ENCODE measurements at places on chromosomes 2 and 18.
A peak's percentile ranks its signal among the peaks of the same experiment; 100 is the strongest.

DNA sequence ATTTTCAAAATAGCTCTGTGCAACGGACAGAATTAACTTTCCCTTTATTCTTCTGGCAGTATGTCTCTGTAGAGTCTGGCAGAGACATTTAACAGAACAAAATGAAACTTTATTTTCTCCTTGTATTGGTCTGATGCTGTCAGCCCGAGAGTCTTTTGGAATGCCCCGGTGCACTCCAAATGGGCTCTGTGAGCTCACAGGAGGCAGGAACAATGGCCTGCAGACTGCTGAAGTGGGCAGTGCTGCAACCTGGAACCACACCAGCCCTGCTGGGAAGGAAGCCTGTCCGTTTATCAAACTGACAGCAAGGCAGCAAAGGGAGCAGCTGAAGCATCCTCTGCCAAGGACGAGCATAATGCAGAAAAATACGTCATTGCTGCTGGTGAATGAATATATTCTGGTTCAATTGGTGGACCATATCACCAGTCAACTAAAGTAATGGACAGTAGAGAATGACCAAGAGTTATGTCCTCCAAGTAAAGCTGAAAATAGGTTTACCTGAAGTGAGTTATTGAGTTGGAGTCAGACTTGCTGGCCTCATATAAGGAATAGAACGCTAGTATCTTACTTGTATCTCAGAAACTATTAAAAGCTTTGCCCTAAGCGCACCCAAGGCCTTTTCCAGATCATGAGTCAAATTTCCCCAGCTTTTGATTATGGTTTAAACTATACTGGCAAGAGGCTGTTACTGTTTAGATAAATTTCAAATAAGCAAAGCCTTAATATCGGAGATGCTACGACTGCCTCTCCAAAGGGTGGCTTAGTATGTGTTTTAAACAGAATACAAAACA is 207.6 kb upstream of the TANK start:
- no peak for DNase-seq

- no peak for DNase-seq
Observed at GRCh38 chr2:49840428-49840975, 686.2 kb upstream of the FSHR start.

DNA sequence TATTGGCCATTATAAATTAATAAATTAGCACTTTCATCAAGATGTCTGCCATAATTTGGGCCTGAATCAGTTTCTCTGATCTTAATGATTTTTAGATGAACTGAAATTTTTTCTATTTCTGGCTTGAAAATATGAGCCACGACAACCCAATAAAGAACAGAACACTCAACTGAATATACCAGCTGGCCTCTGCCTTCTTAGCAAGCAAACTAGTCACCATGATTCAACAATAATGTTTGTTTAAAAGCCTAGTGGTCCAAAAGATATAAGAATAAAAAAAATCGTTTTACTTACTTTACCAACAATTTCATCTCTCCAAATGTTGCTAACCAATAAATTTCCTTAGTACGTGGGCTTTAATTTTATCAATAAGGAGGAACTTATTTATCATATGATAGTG is 66.7 kb upstream of the TTN start:
- DNase-seq: no peak

- no peak for DNase-seq
Observed at GRCh38 chr2:186431306-186431705, 54.8 kb upstream of the ZC3H15 start.

GRCh38 chr2:35830833-35831232 is 524.7 kb upstream of the CRIM1 start:
- DNase-seq: no peak

DNA sequence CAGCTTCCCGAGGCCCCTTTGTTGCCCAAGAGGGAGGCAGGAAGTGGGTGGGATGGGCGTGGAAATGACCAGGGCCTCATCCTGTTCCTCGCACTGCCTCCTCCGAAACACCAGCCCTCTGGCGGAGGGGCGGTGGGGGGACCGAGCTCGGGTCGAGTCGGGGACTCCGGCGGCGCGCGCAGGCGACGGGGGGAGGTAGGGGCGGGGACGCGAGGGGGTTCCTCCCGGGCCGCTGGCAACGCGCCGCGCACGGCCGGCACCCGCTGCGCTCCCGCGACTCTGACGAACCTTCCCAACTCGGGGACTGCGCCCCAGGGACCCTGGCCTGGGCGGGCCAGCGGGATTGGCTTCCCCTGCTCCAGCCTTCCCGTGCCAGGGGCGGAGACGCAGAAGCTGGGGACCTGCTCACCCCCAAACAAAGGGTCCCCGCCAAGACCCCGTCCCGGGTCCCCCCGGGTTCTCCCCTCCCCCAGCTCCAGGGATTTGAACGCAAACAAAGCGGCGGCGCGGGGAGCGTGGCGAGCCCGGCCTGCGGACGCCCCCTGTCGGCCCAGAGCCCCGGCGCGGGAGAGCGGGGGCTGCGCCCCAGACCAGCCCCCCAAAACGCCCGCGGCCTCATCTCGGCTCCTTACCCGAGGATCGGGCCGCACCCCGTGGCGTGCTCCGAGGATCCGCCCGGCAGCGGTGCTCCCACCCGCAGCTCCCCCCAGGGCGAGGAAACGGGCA is 1.2 kb downstream of the SEMA4C start:
- DNase-seq: peak; percentile 47

DNA sequence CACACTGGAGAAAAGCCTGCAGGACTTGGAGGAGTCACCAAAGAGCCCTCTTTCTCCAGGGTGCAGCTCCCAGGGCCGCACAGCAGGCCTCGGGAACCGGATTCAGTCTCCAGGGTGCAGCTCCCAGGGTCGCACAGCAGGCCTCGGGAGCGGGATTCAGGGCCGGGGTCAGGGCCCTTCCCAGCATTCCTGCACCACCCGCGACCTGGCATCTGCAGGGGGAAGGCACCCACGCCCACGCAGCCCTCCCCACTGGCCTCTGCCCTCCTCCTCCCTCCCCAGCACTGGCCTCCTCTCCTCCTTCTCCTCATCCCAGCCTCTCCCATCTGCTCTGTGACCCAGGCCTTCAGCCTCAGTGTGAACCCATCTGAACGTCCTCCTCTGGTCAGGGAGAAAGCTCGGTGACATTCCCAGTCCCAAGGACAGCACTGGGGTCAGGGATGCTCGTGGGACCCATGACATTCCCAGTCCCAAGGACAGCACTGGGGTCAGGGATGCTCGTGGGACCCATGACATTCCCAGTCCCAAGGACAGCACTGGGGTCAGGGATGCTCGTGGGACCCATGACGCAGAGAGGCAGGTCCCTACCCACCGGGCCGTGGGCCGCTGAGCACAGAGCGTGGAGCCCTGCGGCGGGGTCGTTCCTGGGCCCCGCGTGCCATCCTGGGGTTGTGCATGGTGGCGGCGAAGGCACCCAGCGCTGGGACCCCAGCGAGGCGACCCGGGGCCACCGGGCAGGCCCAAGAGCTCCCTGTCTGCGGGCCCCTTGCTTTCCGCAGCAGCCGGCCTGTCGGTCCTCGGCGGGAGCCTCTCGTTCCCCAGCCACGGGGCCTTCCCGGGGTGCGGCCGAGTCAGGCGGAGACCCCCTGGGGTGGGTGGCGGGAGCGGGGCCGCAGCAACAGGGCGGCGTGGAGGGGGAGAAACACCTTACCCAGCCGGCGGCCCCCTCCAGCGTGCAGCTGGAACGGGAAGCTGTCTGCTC is 550.2 kb upstream of the SALL3 start:
- no peak for DNase-seq

- DNase-seq: no peak
Observed at GRCh38 chr18:13562494-13563029, 163.8 kb downstream of the FAM210A start.

DNA sequence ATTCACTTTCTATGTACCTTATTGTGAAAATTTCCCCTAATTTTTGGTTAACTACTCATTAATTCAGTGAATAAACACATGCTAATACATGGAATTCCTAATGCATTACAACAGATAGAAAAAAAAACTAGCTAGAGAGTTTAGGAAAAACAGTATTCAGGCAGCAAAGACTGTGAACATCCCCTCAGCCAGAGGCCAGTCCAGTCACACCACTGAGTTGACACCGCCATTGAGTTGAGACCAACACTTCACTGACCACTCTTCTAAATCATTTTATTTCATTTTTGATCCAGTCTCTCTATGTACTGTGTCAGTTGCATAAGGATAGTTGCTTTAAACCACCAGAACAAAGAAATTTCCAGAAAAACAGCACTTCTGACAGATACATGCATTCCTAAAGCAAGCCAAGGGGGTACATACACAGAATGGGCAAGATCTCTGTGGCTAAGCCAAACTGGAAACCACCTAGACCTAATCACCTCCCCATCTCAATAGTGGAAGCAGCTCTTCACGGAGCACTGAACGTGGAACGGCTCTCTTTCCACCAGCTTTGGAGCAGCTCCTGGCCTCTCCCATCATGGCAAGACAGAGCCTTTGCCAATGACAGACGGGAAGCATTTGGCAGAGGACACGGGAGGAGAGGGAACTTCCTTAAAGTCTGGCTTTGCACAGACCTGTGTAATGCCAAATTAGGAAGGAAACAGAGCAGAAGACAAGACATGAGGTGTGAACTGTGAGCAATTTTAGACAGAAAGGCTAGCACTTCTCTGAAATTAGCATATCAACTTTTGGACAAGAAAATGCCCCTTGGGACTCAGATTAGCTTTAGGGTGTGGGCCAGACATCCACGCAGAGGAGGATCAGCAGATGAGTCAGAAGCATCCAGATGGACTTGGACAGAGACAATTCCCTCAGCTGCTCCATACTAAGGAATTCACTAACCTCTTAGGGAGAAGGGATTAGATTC is 36.4 kb downstream of the CACNB4 start:
- no peak for DNase-seq

DNA sequence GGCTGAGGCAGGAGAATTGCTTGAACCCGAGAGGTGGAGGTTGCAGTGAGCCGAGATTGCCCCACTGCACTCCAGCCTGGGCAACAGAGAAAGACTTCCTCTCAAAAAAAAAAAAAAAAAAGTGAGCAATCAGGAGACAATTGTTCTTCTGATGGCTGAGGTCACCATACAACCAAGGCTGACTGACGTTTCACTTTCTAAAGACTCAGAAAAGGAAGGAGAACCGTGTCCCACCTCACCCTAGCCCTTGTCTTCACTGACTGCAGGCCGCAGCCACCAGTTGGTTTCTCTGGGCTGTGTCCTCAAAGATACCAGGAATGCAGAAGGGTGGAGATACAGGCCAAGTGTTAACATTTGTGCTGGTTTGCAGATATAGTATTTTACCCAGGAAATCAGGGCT is 7.7 kb upstream of the SLC35F6 start:
- no peak for DNase-seq

GRCh38 chr2:16140771-16141640 is 200.7 kb downstream of the MYCN start:
- no peak for DNase-seq

- DNase-seq: no peak
Observed at GRCh38 chr2:118865106-118865505, 17.7 kb upstream of the EN1 start.

DNA sequence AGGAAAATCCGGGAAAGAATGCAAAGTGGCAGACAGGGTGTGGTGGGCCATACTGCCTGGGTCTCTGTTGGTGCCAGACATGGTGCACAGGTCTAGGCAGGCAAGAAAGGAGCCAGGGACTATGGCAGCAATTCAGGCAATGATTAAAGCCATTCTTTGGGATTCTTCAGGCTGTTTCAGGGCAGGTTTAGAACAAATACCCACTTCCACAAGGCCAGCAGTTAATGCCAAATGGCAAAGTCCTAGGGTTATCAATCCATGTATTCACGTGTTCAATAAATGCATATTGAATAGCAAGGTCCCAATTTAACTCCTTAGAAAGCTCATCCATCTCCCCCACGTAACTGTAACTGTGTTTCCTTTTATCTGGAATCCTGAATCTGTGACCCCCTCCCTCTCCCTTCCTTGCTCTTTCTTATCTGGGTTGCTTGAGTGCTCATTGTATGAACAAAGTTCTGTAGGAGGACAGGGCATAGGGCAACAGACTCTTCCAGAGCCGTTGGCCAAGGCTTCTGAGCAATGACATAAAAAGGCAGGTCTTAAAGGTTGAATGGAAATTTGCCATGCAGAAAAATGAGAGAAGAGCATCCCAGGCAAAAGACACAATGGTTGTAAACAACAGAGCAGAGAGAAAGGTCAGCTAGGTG is 146.8 kb upstream of the KLHL29 start:
- no peak for DNase-seq

DNA sequence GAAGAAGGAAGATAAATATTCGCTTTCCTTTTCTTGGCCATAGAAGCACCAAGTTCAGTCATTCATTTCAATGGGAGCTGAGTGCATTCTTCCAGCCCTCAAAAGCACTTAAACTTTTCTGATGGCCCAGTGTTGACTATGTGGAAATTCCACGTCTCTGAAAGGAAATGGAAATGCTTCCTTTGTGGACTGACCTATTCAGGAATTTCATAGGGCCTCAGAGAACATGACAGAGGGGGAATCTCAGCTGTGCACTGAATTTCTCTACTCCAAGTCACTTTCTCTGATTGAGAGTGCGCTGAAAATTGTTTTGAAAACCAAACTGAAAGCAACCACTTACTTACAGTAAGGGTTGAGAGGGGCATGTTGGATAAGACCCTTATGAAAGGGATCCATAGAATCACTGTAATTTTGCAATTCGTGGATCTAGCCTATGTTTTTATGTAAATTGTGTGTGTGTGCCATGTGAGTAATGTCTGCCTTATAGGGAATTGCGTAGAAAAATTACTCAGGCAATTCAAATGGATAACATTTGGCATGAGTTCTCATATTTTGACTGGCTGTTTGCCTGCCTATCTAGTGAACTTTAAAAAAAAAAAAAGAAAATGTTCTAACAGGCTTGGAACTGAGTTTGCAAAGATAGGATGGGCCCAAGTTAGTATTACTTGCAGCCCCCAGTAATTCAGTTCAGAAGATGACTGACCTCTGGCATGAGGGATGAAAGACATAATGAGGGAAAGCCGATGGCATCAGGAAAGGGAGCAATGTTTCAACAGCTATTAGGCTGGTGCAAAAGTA is 437.0 kb downstream of the PTPRM start:
- DNase-seq: no peak

- DNase-seq: no peak
Observed at GRCh38 chr18:46596119-46596518, 60.9 kb downstream of the LOXHD1 start.

DNA sequence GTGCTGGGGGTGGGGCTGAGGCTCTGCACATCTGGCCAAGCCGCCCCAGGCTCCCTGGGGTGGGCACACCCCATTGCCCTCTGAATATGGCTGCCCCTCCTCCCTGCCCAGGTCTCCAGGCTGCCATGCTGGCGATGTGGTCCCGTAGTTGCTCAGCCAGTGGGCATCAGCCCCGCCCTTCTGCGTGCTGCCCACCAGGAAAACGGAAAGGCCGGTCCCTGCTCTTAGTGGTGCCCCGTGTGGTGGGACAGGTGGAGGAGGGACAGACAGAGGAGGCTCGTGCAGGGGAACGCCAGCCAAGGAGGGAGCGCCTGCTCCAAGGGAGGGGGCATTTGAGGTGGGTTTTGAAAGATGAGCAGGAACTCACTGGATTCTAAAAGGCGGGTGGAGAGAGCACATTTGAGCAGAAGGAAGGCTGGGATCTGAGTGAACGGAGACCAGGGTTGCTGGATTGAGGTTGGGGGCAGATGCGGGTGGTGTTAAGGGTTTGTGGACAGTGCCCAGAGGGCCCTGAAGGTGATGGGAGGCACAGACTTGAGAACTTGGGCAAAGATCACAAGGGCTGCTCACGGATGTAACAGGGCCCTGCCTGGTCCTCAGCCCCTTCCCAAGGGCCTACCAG is 6.7 kb upstream of the B3GNT7 start:
- no peak for DNase-seq
